ENCODE measurements at places on chromosomes 1 and 21.

GRCh38 chr21:14734191-14734590 lies 188.1 kb upstream of the SAMSN1 start:
- no peak for DNase-seq

DNA sequence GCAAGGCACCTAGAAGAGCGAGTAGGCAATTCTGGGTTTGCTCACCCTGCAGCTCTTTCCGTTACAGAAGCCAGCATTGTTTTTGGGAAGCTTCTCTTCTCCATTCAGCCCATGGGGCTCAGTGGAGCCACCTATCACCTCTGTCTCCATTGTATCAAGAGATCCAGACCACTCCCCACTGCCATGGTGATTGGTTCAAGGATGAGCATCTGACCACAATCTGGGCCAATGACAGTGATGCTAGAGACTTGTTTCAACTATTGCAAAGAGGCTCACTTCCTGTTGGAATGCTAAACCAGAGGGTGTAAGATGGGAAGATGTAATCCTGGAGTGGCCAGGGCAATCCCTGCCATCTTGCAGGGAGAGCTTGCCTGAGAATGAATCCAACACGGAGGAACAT lies 6.6 kb downstream of the SPATA21 start:
- no peak for DNase-seq

DNA sequence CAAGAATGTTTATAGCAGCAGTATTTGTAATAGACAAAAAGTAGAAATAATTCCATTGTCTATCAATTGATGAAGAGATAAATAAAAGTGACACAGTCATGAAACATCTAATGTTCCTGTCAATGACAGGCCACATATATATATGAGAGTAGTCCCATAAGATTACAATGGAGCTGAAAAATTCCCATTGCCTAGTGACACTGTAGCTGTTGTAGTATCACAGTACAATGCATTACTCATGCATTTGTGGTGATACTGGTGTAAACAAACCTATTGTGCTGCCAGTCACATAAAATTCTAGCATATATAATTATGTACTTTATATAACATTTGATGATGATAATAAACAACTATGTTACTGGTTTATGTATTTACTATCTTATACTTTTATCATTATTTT lies 141.9 kb upstream of the LYPLAL1 start:
- DNase-seq: no peak

GRCh38 chr1:245809361-245809760 lies 654.6 kb downstream of the KIF26B start:
- DNase-seq: no peak

GRCh38 chr1:246765521-246765920 lies 41.3 kb downstream of the SCCPDH start:
- no peak for DNase-seq
